ENCODE measurements at places on chromosomes 5 and 9.
A peak's percentile ranks its signal among the peaks of the same experiment; 100 is the strongest.

- DNase-seq: no peak
Measured at GRCh38 chr5:36928947-36929346, 52.4 kb downstream of the NIPBL start.

DNA sequence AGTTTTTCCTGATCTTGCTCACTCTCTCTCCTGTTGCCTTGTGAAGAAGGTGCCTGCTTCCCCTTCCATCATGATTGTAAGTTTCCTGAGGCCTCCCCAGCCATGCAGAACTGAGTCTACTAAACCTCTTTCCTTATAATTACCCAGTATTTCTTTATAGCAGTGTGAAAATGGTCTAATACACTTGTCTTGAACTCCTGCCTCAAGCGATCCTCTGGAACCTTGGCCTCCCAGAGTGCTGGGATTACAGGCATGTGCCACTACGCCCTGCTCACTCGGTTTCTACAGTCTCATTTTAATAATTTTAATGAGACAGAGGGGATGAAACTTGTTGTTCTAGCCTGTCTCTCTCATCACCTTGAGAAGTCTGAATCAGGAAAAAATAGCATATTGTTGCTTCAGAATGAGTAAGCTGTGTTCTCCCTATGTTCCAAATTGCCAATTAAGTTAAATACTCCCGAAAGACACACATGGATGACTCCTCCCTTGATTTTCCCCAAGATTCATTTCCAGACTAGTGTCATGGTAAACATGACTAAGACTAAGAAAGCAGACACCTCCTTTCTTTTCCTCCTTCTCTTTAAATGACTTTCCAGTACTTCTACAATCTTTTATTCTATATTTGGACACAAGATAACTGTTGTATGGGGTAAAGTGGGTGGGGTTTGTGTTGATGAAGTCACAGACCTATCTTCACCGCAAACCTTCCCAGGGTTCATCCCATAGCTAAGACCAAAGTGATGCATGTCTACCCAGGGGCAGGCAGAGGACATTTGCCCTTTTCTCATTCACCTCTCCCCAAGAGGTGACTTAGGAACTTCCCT, 7.8 kb upstream of the DNAJC18 start:
- DNase-seq: peak; percentile 67

- no peak for DNase-seq
Measured at GRCh38 chr9:129874261-129875101, 39.2 kb downstream of the USP20 start.

- no peak for DNase-seq
Measured at GRCh38 chr5:43316421-43316820, 3.2 kb upstream of the HMGCS1 start.

DNA sequence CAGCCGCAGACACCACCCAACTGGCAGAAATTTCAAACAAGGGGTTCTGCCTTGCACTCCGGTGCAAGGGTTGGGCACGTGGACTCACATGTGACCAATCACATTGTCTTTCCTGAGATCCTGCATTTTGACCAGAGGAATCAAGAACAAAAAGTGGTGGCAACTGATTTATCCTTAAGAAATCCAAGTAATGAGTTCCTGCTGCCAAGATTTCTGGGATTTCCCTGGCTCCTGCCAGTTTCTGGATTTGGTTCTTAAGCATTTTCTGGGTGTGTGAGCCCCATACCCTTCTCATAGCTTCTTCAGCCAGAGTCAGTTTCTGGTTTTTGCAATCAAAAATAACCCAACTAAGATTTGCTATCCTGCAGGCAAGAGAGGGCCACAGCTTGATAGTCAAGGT, 17.4 kb upstream of the KCNIP1 start:
- DNase-seq: no peak

- DNase-seq: no peak
Measured at GRCh38 chr5:154284433-154284832, 93.9 kb downstream of the GALNT10 start.

- DNase-seq: no peak
Measured at GRCh38 chr5:13480834-13481233, 463.7 kb downstream of the DNAH5 start.
